ENCODE measurements at places on chromosomes 4 and X. TPM values are rescaled to one million over a fixed set of nuclear protein-coding genes. Genes with fewer than 3 reads are reported as not detected.

- no peak overlapping the region for H3K4me3 ChIP-seq
- no peaks in the 10 kb centered on the region for H3K27me3 ChIP-seq
- no peaks in the 10 kb centered on the region for H3K36me3 ChIP-seq
- H3K4me1 ChIP-seq, result no peaks in the 10 kb centered on the region
- DNase-seq, result no peak
These were observed 75.2 kb downstream of the PAQR3 start for GRCh38 chr4:78863991-78864390.

GRCh38 chr4:64174247-64174882 is 234.9 kb downstream of the TECRL start:
- no peak overlapping the region for H3K27ac ChIP-seq
- H3K4me3 ChIP-seq, result no peak overlapping the region
- no peaks in the 10 kb centered on the region for H3K4me1 ChIP-seq
- H3K27me3 ChIP-seq, result no peaks in the 10 kb centered on the region

GAGE12E gene
- total RNA-seq, result not detected

TMEM35A gene
- 5.5 TPM for total RNA-seq

- H3K27me3 ChIP-seq, result no peaks in the 10 kb centered on the region
- peak within 1 kb of the TSS; percentile 65 for H3K4me3 ChIP-seq
- H3K36me3 ChIP-seq, result no peaks in the 10 kb centered on the region
- H3K4me1 ChIP-seq, result no peaks in the 10 kb centered on the region
- DNase-seq, result peak; percentile 82
These were observed at the start of gene FGD1 for GRCh38 chrX:54495814-54496516. FGD1 (minus strand) TSS chrX:54496234; CDS start chrX:54495432, 802 bp downstream.

FAM184B gene
- 0.46 TPM for total RNA-seq

- DNase-seq, result no peak
- H3K27ac ChIP-seq, result no peak overlapping the region
- no peak overlapping the region for H3K4me3 ChIP-seq
These were observed 26.1 kb downstream of the LAMTOR3 start for GRCh38 chr4:99868126-99868596.

LNX1 gene
- total RNA-seq, result 3.1 TPM

USP51 gene
- total RNA-seq, result 6.6 TPM

DNA sequence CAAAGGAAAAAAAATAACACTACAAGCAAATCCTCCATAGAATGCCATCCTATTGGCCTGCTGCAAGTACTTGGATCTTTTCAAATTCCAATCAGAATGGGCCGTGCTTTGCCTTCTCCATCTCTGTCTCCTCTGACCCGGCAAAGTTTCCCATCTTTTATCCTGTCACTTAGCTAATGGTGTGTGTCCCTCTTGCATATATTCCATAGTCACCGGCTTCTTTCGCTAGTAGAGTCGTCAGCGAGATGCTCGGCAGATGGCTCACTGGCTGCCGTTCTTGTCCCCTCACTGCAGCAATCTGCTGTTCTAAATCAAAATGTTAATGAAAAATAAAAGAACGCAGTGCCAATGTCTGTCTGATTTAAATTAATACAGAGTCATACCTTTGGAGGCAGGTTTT is 22.1 kb downstream of the GRIA3 start:
- no peak for DNase-seq
- H3K36me3 ChIP-seq, result no peaks in the 10 kb centered on the region
- no peaks in the 10 kb centered on the region for H3K27me3 ChIP-seq
- no peak overlapping the region for H3K4me3 ChIP-seq
- H3K27ac ChIP-seq, result no peak overlapping the region

DNA sequence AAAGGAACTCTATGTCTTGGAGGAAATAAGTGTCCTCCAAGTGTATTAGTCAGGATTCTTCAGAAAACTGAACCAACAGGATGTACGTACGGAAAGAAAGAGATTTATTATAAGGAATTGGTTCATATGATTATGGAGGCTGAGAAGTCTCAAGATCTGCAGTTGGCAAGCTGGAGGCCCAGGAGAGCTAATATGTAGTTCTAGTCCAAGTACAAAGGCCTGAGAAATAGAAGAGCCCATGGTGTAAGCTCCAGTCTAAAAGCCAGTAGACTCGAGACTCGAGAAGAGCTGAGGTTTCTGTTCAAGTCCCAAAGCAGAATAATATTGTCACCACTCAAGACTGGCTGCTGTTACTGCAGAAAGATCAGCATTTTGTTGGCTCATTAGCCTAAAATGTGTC is 65.3 kb upstream of the EFNB1 start:
- H3K4me1 ChIP-seq, result no peaks in the 10 kb centered on the region
- no peaks in the 10 kb centered on the region for H3K27me3 ChIP-seq
- no peaks in the 10 kb centered on the region for H3K36me3 ChIP-seq

MECP2 gene
- total RNA-seq, result 32.4 TPM

DNA sequence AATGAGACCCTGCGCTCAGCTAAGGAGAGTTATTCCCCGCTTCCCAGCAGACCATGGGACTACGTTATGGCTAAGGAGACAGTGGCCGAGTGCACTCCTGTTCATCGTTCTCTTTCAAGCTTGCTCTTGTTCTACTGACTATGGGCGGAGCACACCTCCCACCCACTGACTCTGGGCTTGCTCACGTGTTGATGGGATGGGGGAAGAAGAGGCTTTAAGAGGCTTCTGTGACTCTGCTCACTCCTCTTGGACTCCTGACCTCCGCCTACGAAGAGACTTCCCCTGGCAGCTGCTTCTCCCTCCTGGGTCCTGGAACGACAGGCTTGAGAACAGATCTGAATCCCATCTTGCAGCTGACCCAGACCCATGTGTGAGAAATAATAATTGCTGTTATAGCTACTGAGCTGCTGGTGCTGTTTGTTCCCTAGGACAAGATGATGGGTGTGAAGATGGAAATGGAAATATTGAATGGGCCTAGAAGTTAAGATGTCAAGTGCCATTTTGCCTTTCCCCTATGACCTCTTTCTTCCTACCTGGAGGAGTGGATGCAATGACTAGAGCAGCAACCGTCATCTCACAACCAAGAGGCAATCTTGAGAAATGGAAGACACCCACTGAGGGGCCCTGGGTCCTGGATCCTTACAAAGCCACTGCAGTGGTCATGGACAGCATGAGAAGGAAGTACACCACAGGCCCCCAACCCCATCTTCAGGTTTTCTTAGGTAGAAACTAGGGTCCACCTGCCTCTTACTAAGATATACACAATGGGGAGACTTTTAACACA is 38.7 kb upstream of the IRAK1 start:
- H3K27ac ChIP-seq, result no peak overlapping the region
- no peak for DNase-seq
- no peaks in the 10 kb centered on the region for H3K4me1 ChIP-seq
- no peak overlapping the region for H3K4me3 ChIP-seq

DNA sequence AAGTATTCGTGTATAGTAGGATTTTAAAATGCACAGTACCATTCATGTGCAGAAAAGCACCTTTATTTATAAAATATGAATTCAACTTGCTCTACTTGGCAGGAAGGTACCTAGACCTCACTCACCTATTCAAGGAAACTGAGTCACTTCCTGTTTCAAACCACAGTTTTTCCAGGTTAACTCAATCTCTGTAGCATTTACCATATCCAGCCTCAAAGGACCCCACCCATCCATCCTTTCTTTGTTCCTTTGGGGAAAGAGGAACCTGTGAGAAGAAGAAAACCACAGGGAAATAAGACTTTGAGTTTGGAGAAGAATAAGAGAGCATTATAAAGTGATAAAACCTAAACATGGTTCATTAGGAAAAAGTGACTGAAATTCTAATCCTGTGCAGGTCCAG is 250.7 kb downstream of the CBR4 start:
- no peaks in the 10 kb centered on the region for H3K27me3 ChIP-seq
- H3K36me3 ChIP-seq, result no peaks in the 10 kb centered on the region
- H3K27ac ChIP-seq, result no peak overlapping the region
- H3K4me3 ChIP-seq, result no peak overlapping the region
- no peaks in the 10 kb centered on the region for H3K4me1 ChIP-seq

DNA sequence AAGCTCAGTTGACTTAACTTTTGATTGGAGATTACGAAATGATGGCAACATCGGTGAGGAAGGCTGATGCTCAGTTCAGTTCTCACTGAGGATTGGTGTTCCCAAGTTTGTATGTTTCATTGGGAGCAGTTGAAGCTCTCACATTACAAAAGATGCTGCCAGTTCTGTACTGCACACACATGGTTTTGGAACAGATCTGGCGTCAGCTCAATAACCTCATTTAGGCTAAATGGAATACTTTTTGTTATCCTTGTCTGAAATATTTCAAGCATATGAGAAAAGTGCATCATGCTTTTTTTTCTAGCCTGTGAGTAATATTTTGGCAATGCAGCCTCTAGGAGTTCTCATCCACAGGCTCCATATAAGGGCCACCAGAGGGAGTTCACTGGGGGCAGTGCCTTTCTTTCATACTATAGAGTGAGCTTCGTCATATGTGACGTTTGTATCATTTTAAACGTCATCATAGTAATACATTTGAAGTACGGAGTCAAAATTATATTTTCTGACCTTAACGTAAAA is 4.1 kb downstream of the ENPEP start:
- no peaks in the 10 kb centered on the region for H3K36me3 ChIP-seq
- no peak overlapping the region for H3K4me3 ChIP-seq
- H3K27ac ChIP-seq, result no peak overlapping the region
- H3K27me3 ChIP-seq, result no peaks in the 10 kb centered on the region
- no peak for DNase-seq

DNA sequence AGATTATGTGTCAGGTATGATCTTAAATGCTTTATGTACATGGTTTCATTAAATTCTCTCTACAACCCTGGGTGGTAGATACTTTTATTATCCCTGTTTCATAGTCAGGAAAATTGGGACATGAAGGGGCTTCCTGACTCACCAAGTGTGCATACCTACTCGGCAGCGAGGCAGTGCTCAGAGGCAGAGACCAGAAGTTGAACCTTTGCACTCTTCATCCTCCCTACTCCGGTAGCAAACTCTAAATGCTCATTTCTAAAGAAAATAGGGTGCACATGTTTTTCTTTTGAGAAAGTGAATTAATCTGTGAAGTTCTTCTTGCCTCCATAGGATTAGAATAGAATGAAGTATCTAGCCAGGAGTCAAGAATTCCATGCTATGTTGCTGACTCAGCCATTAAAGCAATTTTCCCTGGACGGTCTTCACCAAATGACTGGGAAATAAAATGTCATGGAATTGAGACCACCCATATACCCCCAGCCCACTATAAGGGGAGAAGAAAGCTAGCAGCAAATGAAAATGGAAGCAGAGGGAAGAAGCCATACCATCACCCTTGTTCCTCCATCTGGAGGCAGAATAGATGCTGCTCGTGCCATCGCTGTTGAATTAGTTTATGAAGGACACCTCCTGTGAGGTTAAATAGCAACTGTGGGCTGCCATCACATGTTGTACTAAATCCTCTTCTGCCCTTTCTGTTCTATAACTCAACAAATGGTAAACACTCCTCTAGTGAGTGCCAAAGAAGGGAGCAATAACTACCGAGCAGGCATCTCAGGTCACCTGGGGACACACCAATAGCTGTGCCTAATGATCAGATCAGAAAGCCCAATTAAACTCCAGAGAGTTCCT is 355.4 kb downstream of the CAMK2D start:
- no peak overlapping the region for H3K27ac ChIP-seq
- DNase-seq, result no peak
- H3K36me3 ChIP-seq, result no peaks in the 10 kb centered on the region
- H3K4me1 ChIP-seq, result peaks cover 4% of the 10 kb centered on the region
- H3K4me3 ChIP-seq, result no peak overlapping the region
- H3K27me3 ChIP-seq, result no peaks in the 10 kb centered on the region

ADGRG2 gene
- 8.9 TPM for total RNA-seq

NALF2 gene
- total RNA-seq, result 16.1 TPM

PKD2 gene
- total RNA-seq, result 29.4 TPM

- H3K36me3 ChIP-seq, result no peaks in the 10 kb centered on the region
- H3K4me3 ChIP-seq, result no peak overlapping the region
- no peak overlapping the region for H3K27ac ChIP-seq
- no peaks in the 10 kb centered on the region for H3K27me3 ChIP-seq
These were observed 66.1 kb upstream of the HGFAC start for GRCh38 chr4:3375688-3376087.

GSX2 gene
- not detected for total RNA-seq

GRCh38 chrX:13750812-13751211 is 16.3 kb downstream of the OFD1 start:
- H3K27me3 ChIP-seq, result no peaks in the 10 kb centered on the region
- H3K4me1 ChIP-seq, result no peaks in the 10 kb centered on the region
- no peak overlapping the region for H3K27ac ChIP-seq
- H3K36me3 ChIP-seq, result peaks cover 54% of the 10 kb centered on the region
- no peak overlapping the region for H3K4me3 ChIP-seq

FHIP1A gene
- total RNA-seq, result 76.3 TPM

EREG gene
- total RNA-seq, result not detected

GIMD1 gene
- total RNA-seq, result not detected

DNA sequence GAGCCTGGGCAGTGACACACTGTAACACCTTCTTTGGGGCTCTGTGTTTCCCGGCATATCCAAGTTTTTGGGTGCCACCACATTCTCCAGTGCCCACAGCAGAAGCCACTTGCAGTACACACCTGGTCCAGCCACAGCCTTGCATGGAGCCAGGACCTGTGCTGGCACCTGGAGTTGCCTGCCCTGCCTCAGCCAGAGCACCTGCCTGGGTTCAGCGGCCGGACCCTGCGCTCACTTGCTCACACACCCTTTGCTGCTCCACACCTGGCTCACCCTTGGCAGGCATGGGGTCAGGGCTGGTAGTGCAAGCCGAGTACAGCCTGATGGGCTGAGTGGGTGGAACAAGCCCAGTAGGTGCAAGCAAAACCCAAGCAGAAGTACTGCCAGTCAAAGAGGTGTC is 1511.1 kb downstream of the TECRL start:
- DNase-seq, result no peak
- no peaks in the 10 kb centered on the region for H3K4me1 ChIP-seq
- no peak overlapping the region for H3K27ac ChIP-seq
- no peaks in the 10 kb centered on the region for H3K27me3 ChIP-seq
- no peak overlapping the region for H3K4me3 ChIP-seq

SPP1 gene
- total RNA-seq, result 26.5 TPM

DNA sequence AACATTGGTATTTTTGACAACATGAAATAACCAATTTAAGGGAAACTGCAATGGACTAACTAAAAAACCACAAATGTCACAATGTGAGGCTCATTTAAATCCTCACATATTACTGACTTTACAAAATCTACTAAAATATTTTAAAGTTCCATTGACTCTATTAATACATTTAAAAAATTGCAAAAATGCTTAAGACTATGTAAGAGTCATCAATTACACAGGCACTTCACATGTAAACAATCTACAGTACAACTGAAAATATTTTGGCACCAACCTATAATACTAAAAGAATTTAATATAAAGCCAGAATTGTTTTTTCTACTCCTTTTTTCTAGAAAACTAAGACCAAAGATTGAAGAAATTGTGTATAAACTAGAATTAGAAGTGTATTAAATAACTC is 76.8 kb upstream of the RBMXL3 start:
- no peaks in the 10 kb centered on the region for H3K27me3 ChIP-seq
- H3K4me3 ChIP-seq, result no peak overlapping the region
- no peak overlapping the region for H3K27ac ChIP-seq
- H3K36me3 ChIP-seq, result no peaks in the 10 kb centered on the region

DCAF4L1 gene
- 0.17 TPM for total RNA-seq
